ENCODE measurements at places on chromosomes 5 and 9.

- DNase-seq = no peak
These were observed 308.9 kb downstream of the SLIT3 start for GRCh38 chr5:168992016-168992415.

- peak; percentile 9 for DNase-seq
These were observed 680 bp downstream of the SELENOP start for GRCh38 chr5:42810834-42811590.

- peak; percentile 17 for DNase-seq
These were observed 16.1 kb upstream of the SPIN1 start for GRCh38 chr9:88372103-88372654.

- peak; percentile 58 for DNase-seq
These were observed 518.5 kb downstream of the NR2F1-AS1 start for GRCh38 chr5:93062548-93062947.

- peak; percentile 36 for DNase-seq
These were observed 75.9 kb downstream of the NFIB start for GRCh38 chr9:14238079-14238478.

DNA sequence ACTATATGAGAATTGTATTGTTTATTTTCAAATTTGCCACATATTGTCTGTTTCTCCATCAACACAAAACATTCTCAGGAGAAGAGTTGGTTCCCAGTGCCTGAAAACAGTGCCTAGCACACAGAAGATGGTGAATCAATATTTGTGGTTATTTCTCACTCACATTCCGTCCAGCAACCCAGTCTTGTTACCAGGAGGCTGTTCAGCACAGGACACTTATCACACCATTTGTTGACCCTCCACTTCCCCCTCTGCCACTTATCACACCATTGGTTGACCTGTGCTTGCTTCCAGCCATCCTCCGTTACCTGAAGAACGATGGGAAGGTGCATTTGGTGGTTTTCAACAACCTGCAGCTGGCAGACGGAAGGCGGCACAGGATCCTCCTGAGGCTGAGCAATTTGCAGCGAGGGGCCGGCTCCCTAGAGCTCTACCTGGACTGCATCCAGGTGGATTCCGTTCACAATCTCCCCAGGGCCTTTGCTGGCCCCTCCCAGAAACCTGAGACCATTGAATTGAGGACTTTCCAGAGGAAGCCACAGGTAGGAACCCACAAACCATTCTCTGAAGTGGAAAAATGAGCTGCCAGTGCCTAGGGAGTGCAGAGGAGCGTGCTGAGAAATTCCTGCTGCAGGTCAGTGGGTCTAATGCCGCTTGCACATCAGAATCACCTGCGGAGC, 20.5 kb downstream of the THBS4 start:
- DNase-seq = no peak
